ENCODE measurements at places on chromosomes 6 and 20.

- DNase-seq, result no peak
These were observed 95.6 kb downstream of the KIF16B start for GRCh38 chr20:16477632-16478031.

DNA sequence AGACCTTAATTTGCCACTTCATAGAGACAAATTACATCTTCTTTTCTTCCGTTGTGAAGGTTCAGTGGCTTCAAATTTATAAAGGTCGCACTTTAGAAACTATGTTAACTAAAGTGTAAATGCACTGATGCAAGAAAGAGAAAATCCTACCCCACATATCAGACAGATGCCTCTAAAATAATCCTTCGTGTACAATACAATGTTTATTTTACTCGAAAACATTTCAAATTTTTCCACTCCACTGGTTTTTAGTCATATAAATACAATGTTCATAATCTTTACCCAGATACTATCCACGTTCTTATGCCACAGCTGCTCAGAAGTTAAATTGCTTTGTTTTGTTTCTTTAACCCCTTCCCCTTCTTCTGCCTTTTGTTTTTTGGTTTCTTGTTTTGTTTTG, 140.3 kb upstream of the LAMP5 start:
- DNase-seq, result no peak

GRCh38 chr6:141464896-141465295, 667.8 kb upstream of the GJE1 start:
- no peak for DNase-seq

- no peak for DNase-seq
These were observed 240.5 kb downstream of the ERMARD start for GRCh38 chr6:169991913-169992312.

DNA sequence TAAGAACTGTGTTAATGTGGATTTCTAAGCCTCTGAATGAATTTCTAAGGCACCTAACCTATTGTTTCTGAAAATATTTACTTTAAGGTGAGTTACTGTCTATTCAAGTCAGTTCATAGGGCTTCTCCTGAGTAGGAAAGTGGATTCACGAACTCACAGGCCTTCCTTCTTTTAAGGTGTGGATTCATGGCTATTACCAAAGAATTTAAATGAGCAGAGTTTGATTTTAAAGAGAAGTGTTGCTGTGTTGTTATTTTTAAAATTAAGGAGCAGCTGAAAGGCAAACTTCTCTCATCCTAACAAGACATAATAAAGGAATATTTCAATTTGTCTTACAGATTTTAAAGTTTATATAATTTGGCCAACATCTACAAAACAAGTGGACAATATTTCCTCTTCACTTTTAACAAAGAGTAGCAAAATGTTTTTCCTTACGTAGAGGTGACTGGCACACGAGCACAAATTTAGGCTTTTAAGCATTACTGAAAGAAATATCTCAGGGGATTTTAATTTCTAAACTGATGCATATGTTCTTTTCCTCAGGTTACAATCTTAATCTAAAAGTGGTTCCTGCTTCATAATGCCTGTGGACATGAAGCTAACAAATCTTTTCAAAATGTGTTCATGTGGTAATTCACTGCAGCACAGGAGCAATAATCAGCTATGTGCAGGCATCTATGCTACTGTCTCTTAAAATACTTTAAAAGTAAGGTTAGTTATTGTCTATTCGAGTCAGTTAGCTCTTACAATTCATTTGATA, 602 bp upstream of the TSPYL4 start:
- no peak for DNase-seq

DNA sequence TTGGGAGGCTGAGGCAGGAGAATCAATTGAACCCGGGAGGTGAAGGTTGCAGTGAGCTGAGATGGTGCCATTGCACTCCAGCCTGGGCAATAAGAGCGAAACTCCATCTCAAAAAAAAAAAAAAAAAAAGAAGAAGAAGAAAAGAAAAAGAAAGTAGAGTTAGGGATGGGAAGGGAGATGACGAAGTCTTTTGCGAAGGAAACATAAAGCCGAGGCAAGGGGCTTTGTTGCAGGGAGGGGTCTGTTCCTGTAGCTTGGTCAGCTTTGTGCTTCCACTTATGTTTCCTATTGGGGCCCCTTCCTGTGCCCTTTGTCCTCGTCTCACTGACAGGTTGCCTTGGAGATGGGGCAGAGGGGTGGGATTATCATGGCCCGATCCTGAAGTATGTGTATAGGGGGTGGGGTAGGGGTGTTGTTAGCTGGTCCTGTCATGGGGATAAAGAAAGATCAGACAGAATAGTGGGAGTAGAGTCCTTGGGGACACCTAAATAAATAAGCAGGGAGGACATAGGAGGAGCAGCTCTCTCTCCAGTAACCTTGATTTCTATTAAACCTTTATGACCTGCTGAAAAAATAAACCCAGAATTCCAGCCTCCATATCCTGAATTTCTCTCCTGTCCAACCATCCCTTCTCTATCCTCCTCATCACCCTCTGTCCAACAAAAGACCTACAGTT, 1.1 kb upstream of the CLIC1 start:
- DNase-seq, result no peak

DNA sequence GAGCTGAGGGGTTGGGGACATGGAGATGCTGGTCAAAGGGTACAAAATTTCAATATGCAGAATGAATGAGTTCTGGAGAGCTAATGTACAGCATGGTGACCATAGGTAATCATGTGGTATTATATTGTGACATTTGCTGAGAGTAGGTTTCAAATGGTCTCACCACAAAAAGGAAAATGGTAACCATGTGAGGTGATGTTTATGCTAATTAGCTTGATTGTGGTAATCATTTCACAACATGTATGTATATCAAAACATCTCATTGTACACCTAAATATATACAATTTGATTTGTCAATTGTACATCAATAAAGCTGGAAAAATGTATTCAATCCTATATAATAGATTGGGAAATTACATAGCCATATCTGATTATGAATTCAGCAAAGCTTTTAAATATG, 29.5 kb upstream of the TMEM14A start:
- no peak for DNase-seq

GRCh38 chr6:88268508-88268907, 102.4 kb upstream of the CNR1 start:
- DNase-seq, result no peak

DNA sequence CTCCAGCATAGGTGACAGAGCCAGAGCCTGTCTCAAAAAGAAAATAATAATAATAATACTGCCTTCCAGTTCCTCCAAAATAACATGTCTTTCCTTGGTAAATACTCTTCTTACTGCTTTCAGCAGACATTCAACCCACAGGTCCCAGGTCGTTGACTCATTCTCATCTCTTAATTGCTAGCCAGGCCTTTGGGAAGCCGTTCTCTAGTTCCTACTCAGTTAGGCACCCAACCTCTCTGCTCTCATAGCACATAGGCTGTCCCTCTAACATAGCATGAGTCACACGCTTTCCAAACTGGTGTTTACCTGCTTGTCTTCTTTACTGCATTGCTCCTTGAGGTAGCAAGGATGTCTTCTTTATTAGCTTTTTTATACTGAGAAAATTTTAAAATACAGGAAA, 98.8 kb downstream of the LAMA2 start:
- no peak for DNase-seq

DNA sequence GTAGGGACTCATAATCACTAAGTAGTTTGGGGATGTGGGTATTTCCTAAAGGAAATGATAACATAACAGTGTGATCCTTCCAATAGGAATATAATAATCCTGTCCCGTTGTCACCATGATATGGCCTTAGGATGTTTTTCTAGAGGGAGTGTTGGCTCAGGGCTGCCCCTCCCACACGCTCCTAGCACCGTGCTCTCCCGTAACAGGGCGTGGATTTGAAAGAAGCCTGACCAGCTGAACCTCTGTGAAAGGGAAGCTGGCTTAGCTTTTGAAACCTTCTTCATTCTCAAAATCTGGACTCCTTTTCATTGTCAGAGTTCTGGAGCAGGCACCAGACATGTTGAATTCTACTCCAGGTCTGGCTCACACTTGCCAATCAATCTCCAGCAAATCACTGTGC, 103.4 kb upstream of the SASH1 start:
- DNase-seq, result no peak

Data from brain microvascular endothelial cell (primary cell).